Endothelial cell of umbilical vein (primary cell): ENCODE measurements at places on chromosomes 6 and 20. TPM values are rescaled to one million over a fixed set of nuclear protein-coding genes. Genes with fewer than 3 reads are reported as not detected.

CGA gene
- total RNA-seq = not detected in 2 replicates

CD83 gene
- total RNA-seq = 0.46 and 0.55 TPM in 2 replicates

GRCh38 chr6:121858986-121859385, 423.5 kb downstream of the GJA1 start:
- H3K36me3 ChIP-seq = no peaks in the 10 kb centered on the region
- H3K27me3 ChIP-seq = no peaks in the 10 kb centered on the region
- no peak overlapping the region for H3K4me3 ChIP-seq
- no peak for DNase-seq

- no peak for DNase-seq
- no peak overlapping the region for H3K4me3 ChIP-seq
- no peaks in the 10 kb centered on the region for H3K27me3 ChIP-seq
- H3K36me3 ChIP-seq = no peaks in the 10 kb centered on the region
- peak overlapping the region; percentile 55 for H3K27ac ChIP-seq
These were observed 56.0 kb downstream of the APCDD1L start for GRCh38 chr20:58459058-58459750.

GRCh38 chr6:72262254-72262653, 359.6 kb upstream of the KCNQ5 start:
- DNase-seq = peak; percentile 45
- no peaks in the 10 kb centered on the region for H3K36me3 ChIP-seq
- no peak overlapping the region for H3K4me3 ChIP-seq
- no peak overlapping the region for H3K27ac ChIP-seq
- no peaks in the 10 kb centered on the region for H3K27me3 ChIP-seq
- H3K4me1 ChIP-seq = peaks cover 26% of the 10 kb centered on the region

- H3K27me3 ChIP-seq = peaks cover 2% of the 10 kb centered on the region
- peak within 1 kb of the TSS; percentile 41 for H3K27ac ChIP-seq
- no peaks in the 10 kb centered on the region for H3K36me3 ChIP-seq
- peak within 1 kb of the TSS; percentile 81 for H3K4me3 ChIP-seq
- peak; percentile 92 for DNase-seq
These were observed at the start of gene SAYSD1 for GRCh38 chr6:39114704-39115599. Gene SAYSD1 (minus strand): TSS chr6:39115186. CDS start chr6:39115089, 97 bp downstream.

TREML1 gene
- total RNA-seq = not detected in 2 replicates

GRCh38 chr6:157148391-157149323, 174.7 kb downstream of the TMEM242 start:
- H3K27ac ChIP-seq = peak overlapping the region; percentile 97
- peaks cover 60% of the 10 kb centered on the region for H3K4me1 ChIP-seq
- no peak overlapping the region for H3K4me3 ChIP-seq
- DNase-seq = peak; percentile 97
